ENCODE measurements at places on chromosomes 11 and 22.

GRCh38 chr22:27842669-27843431 is 41.3 kb upstream of the MN1 start:
- no peak for DNase-seq

GRCh38 chr11:28168718-28169117 is 60.5 kb downstream of the METTL15 start:
- no peak for DNase-seq

- no peak for DNase-seq
Measured at GRCh38 chr11:75454987-75455386, 22.0 kb upstream of the KLHL35 start.

DNA sequence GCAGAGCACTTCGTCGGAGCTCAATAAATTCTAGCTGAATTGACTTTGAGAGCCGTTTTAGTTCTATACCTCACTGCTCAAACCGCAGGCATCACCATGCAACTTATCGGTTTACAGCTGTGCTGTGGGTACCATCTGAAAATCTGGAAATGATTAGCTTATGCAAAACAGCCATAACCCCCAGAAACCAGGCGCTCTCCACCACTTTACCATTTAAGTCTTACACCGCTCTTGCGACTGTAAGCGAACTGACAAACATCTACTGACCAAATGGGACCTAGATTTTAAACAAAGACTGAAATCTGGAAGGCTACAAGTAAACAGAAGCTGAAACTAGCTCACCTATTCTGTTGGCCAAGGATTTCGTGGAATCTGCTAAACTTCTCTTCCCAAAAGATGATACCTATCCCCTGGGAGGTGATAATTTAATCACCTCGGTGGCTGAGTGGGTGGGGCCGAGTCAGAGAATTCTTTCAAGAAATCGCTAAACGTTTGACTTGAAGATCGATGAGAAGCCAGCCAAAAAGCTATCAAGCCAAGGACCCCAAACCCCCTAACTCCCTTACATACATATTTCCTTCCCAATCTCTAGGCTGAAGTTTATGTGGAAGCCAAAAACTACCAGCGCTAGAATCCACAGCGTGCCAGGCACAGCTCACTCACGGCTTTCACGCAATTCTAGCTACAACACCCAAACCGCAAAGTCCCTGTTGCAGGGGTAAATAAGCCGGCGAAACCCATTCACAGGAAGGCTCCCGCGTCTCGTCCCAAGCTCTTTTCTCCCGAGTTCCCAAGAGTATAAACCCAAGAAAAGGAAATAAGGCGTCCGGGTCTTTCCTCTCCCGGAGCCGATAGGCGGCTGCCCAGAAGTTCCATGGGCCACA is 644 bp downstream of the SPTY2D1 start:
- no peak for DNase-seq

- no peak for DNase-seq
Measured at GRCh38 chr11:67576735-67577475, 6.7 kb upstream of the GSTP1 start.

DNA sequence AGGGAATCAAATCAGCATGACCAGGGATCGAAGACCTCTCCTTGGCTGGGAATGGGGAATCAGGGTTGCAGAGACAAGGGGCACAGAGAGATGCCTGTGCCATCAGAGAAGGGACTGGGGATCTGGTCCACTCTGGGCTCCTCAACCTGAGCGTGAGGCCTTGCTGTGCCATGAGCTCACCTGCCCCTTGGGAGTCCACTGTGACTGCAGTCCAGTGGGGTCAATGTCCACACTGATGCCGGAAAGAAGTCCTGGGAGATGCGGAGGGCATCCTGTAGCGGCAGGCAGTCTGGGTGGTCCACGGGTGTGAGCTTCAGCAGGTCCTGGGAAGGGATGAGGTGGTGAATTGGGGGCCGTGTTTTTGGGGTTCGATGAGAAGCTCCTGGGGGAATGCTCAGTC is 7.3 kb upstream of the RGL4 start:
- DNase-seq, result no peak

DNA sequence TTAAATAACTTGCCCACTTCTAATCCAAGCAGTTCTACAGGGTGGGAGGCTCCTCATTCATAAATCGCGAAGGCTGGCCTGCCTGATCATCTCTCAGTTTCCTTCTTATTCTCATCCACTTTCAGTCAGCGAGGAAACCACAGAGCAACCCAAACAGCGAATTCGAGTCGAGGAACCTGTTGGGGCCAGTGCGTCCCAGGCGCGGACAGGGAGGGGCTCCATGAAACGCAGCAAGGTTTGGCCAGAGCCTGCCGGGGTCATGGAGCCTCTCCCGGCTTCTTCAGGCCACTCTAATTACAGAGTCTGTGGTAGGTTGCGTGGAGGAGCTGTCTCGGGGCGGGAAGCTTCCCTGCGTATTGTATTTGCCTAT is 741 bp upstream of the NAV2 start:
- DNase-seq, result no peak

- no peak for DNase-seq
Measured at GRCh38 chr11:85627332-85627997, at the start of gene DLG2. TSS of gene DLG2 (minus strand) at chr11:85627344.

- no peak for DNase-seq
Measured at GRCh38 chr11:70429724-70430521, 31.6 kb downstream of the CTTN start.
